ENCODE measurements at places on chromosomes 13 and 19.

GRCh38 chr13:104140552-104140951 is 1074.3 kb upstream of the SLC10A2 start:
- no peak for DNase-seq
- no peaks in the 10 kb centered on the region for H3K27me3 ChIP-seq
- no peak overlapping the region for H3K4me3 ChIP-seq
- H3K4me1 ChIP-seq, result no peaks in the 10 kb centered on the region
- no peaks in the 10 kb centered on the region for H3K36me3 ChIP-seq
- H3K27ac ChIP-seq, result no peak overlapping the region

GRCh38 chr19:39342647-39343305 is 555 bp downstream of the SAMD4B start:
- no peaks in the 10 kb centered on the region for H3K27me3 ChIP-seq
- H3K4me3 ChIP-seq, result peak overlapping the region; percentile 96
- H3K4me1 ChIP-seq, result no peaks in the 10 kb centered on the region
- peak overlapping the region; percentile 91 for H3K27ac ChIP-seq
- no peaks in the 10 kb centered on the region for H3K36me3 ChIP-seq

GRCh38 chr19:47112997-47113849 is at the start of gene ZC3H4:
Gene ZC3H4 (minus strand): TSS chr19:47113776. CDS start chr19:47112584, 1,192 bp downstream.
- no peaks in the 10 kb centered on the region for H3K27me3 ChIP-seq
- no peaks in the 10 kb centered on the region for H3K36me3 ChIP-seq
- peak within 1 kb of the TSS; percentile 99 for H3K27ac ChIP-seq
- DNase-seq, result peak; percentile 99
- peak within 1 kb of the TSS; percentile 88 for H3K4me3 ChIP-seq
- H3K4me1 ChIP-seq, result peaks cover 7% of the 10 kb centered on the region

DNA sequence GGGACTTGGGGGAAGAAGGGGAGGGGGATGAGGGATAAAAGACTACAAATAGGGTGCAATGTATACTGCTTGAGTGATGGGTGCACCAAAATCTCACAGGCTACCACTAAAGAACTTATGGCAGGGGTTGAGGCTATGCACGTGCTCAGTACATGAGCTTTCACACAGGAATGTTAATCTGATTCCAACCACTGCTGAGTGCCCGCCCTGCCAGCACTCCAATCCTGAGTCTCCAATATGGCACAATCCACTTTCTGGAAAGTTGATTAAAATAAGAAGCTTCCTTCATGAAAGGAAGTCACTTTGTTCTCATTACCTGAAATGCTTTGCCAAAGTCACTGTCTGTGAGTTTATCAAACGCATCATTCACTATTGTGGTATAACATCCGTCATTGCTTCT is 463.0 kb downstream of the IRS2 start:
- no peaks in the 10 kb centered on the region for H3K36me3 ChIP-seq
- H3K4me3 ChIP-seq, result no peak overlapping the region
- DNase-seq, result no peak
- no peaks in the 10 kb centered on the region for H3K27me3 ChIP-seq

- no peaks in the 10 kb centered on the region for H3K27me3 ChIP-seq
- no peak for DNase-seq
- H3K36me3 ChIP-seq, result peaks cover 87% of the 10 kb centered on the region
- no peak overlapping the region for H3K4me3 ChIP-seq
- H3K27ac ChIP-seq, result no peak overlapping the region
These were observed 5.2 kb downstream of the SYDE1 start for GRCh38 chr19:15112385-15112784.

- no peaks in the 10 kb centered on the region for H3K4me1 ChIP-seq
- no peaks in the 10 kb centered on the region for H3K36me3 ChIP-seq
- no peak for DNase-seq
- H3K27me3 ChIP-seq, result no peaks in the 10 kb centered on the region
- H3K27ac ChIP-seq, result no peak overlapping the region
These were observed 879 bp upstream of the FCGBP start for GRCh38 chr19:39935364-39935661.

DNA sequence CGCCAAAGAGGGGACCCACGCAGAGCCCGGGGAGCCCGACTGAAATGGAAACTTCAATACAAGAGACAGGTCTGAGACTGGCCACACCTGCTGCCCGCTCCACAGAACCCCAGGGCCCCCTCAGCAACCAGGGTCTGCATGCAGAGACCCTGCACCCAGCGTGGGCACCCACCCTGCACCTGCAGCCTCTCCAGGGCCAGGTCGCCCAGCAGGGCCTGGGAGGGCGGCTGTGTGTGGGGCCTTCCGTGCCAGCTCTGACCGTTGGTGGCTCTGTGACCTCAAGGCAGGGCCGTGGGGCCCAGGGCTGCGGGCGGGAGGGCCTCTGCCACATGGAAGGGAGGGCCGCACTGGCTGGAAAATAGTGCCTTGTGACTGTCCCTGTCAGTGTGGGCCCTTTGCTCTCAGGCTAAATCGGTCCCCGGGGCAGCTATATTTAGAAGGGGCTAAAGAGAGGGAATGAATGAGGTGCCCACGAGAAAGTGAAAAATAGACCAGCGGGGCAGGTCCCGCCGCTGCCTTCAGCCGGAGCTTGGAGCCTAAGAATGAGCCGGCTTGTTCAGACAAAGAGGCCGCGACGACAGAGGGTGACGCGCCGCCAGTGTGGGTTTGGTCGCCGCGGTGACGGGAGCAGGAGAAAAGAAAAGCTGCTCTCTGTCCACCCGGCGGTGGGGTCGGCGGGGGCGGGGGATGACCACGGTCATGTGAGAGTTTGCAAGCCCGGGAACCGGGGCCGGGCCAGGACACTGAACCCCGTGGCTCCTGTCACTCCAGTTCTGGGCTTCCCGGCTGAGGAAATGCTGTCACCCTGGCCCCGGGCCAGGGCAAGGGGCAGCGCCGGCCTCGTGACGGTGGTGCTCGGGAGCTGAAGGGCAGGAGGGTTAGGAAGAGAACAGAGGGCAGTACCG is 70.5 kb downstream of the GADD45B start:
- H3K4me3 ChIP-seq, result peak overlapping the region; percentile 36
- H3K36me3 ChIP-seq, result no peaks in the 10 kb centered on the region

DNA sequence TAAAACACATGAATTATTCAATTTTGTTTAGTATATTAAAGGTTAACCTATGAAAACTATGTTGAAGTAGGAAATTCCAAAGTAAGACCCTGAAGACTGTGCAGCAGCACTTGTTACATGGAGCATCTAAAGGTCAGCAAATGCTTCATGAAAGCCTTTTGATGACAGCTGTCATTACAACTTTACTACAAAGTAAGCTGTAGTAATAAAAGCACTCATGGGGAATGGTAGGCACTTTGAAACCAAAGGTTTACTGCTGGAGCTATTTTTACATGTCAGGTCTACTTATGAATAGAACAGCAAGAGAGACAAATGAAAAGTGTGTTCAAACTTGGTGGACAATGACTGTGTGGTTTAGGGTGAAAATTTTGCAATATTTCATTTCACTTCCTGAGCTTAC is 672.5 kb upstream of the PCDH20 start:
- no peak overlapping the region for H3K27ac ChIP-seq
- H3K27me3 ChIP-seq, result no peaks in the 10 kb centered on the region
- H3K4me3 ChIP-seq, result no peak overlapping the region
- no peak for DNase-seq
- no peaks in the 10 kb centered on the region for H3K4me1 ChIP-seq

DNA sequence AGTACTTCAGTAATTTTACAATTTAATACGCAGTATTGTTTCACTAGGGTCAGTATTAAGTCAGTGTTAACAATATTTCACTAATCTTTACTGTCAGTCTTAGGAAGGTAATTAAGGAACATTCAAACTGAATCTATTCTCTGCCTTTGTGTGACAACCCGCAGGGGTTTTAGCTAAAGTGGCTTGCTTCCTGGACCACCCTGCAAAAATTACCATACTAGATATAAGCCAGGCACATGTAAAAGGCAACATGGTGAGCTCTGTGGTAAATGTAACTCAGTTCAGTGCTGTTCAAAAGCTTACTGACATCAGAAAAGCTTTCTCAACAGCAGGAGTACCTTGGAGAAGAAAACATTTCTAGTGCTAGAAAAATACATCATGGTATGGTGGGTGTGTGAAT is 116.7 kb downstream of the FREM2 start:
- H3K4me1 ChIP-seq, result no peaks in the 10 kb centered on the region
- no peak overlapping the region for H3K4me3 ChIP-seq

DNA sequence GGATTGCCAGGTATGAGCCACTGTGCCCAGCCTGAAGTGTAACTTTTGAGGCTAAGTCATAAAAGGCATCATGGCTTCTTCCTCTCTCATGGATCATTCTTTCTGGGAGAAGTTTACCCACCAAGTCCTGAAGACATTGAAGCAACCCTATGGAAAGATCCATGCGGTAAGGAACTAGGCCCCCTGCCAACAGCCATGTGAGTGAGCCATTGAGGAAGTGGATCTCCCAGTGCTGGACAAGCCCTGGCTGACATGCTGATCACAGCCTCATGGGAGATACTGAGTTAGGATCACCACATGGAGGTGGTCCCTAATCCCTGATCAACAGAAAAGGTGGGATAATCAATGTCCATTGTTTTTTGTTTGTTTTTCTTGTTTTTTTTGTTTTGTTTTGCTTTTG is 3.3 kb upstream of the NUDT19 start:
- H3K4me3 ChIP-seq, result no peak overlapping the region
- no peak overlapping the region for H3K27ac ChIP-seq
- DNase-seq, result peak; percentile 56
- H3K36me3 ChIP-seq, result no peaks in the 10 kb centered on the region

- peaks cover 32% of the 10 kb centered on the region for H3K4me1 ChIP-seq
- no peaks in the 10 kb centered on the region for H3K27me3 ChIP-seq
- peak overlapping the region; percentile 94 for H3K27ac ChIP-seq
- no peaks in the 10 kb centered on the region for H3K36me3 ChIP-seq
- H3K4me3 ChIP-seq, result peak overlapping the region; percentile 93
- DNase-seq, result no peak
These were observed 2.3 kb downstream of the ARHGAP35 start for GRCh38 chr19:46862974-46863632.

DNA sequence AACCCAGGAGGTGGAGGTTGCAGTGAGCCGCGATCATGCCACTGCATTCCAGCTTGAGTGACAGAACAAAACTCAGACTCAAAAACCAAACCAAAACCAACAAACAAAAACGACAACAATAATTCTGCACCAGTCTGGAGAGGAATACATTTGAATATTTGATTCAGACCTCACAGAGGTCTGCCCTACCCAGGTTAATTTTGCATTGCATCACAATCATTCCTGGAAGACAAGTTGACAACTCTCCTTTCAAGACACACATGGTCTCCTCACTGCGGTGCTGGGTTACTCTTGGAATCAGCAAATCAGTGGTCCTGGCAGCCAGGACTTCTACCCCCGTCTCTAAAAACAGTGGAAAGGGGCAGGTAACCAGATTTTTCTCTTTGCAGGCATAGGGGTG is 79.9 kb upstream of the TMTC4 start:
- H3K4me1 ChIP-seq, result no peaks in the 10 kb centered on the region
- no peaks in the 10 kb centered on the region for H3K27me3 ChIP-seq
- DNase-seq, result no peak
- no peak overlapping the region for H3K27ac ChIP-seq
- no peaks in the 10 kb centered on the region for H3K36me3 ChIP-seq
- H3K4me3 ChIP-seq, result no peak overlapping the region

DNA sequence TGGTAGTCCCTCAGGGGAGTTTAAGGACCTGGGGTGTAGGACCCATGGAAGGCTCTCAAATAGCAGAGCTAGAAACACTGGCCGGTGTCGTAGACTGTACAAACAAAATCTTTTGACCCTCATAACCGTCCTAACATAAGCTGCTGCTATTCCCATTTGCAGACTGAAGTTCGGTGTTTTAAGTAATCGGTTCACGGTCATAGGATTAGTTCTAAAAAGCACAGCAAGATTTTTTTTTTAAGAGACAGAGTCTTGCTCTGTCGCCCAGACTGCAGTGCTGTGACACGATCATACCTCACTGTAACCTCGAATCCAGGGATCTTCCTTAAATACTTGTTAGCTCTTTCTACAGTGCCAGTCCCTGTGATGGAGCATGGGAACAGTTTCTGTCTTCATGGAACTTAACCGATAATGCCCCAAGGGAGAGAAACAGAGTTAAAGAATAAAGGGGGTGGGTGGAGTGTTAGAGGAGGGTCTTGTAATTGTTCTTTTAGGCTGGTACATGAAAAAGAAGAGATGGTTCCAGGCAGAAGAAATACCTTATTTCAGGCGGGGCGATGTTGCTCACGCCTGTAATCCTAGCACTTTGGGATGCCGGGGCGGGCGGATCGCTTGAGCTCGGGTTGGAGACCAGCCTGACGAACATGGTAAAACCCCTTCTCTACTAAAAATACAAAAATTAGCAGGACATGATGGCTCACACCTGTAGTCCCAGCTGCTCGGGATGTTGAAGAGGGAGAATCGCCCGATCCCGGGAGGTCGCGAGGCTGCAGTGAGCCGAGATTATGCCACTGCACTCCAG is 475 bp upstream of the ZC3H4 start:
- peaks cover under 1% of the 10 kb centered on the region for H3K4me1 ChIP-seq
- no peak for DNase-seq
- H3K36me3 ChIP-seq, result no peaks in the 10 kb centered on the region
- H3K27me3 ChIP-seq, result no peaks in the 10 kb centered on the region
- H3K4me3 ChIP-seq, result peak overlapping the region; percentile 88

DNA sequence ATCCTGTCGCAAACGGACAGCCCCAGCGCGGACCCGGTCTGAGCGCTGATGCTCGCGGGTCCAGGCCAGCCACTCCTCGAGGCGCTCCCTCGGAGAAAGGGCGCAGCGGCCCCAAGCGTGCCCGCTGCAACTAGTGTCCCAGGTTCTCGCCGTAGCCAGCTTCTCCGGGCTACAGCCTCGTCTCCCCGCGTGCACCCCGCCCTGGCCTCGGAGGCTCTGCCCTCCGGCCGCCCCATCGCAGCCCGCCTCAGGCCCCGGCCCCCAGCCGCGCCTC is 487 bp downstream of the FLT1 start:
- no peaks in the 10 kb centered on the region for H3K36me3 ChIP-seq
- DNase-seq, result no peak
- peak overlapping the region; percentile 46 for H3K4me3 ChIP-seq
- no peaks in the 10 kb centered on the region for H3K4me1 ChIP-seq

GRCh38 chr13:99258946-99259345 is 767 bp upstream of the GPR18 start:
- no peaks in the 10 kb centered on the region for H3K27me3 ChIP-seq
- H3K4me3 ChIP-seq, result no peak overlapping the region
- H3K27ac ChIP-seq, result no peak overlapping the region
- DNase-seq, result no peak

GRCh38 chr19:58572818-58573657 is at the start of gene MZF1:
Gene MZF1 (minus strand): TSS chr19:58573335. CDS start chr19:58571389, 1,946 bp downstream.
- H3K36me3 ChIP-seq, result peaks cover 34% of the 10 kb centered on the region
- no peaks in the 10 kb centered on the region for H3K27me3 ChIP-seq
- H3K4me1 ChIP-seq, result no peaks in the 10 kb centered on the region
- H3K27ac ChIP-seq, result peak within 1 kb of the TSS; percentile 86
- DNase-seq, result peak; percentile 100
- peak within 1 kb of the TSS; percentile 59 for H3K4me3 ChIP-seq
